ENCODE measurements at places on chromosomes 13 and 19. TPM values are rescaled to one million over a fixed set of nuclear protein-coding genes. Genes with fewer than 3 reads are reported as not detected.

DNA sequence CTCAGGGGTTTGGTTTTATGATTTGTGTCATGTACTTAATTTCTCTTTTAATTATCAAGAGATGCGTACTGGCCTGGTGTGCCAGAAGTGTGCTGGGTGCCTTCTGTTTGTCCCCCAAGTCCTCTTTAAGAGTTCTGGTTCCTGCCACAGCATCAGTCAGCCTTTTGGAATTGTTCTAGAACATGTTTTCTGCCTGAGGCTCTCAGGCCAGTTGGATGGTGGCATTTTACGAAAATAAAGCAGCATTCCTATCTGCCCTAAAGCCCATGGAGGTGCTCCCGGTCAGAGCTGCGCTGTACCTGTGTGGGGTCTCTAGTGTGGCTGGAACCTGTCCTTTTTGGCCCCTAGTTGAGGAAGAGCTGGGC, 54.1 kb downstream of the TSSK6 start:
- no peaks in the 10 kb centered on the region for H3K27me3 ChIP-seq
- no peak for DNase-seq
- peak overlapping the region; percentile 96 for H3K27ac ChIP-seq

DNA sequence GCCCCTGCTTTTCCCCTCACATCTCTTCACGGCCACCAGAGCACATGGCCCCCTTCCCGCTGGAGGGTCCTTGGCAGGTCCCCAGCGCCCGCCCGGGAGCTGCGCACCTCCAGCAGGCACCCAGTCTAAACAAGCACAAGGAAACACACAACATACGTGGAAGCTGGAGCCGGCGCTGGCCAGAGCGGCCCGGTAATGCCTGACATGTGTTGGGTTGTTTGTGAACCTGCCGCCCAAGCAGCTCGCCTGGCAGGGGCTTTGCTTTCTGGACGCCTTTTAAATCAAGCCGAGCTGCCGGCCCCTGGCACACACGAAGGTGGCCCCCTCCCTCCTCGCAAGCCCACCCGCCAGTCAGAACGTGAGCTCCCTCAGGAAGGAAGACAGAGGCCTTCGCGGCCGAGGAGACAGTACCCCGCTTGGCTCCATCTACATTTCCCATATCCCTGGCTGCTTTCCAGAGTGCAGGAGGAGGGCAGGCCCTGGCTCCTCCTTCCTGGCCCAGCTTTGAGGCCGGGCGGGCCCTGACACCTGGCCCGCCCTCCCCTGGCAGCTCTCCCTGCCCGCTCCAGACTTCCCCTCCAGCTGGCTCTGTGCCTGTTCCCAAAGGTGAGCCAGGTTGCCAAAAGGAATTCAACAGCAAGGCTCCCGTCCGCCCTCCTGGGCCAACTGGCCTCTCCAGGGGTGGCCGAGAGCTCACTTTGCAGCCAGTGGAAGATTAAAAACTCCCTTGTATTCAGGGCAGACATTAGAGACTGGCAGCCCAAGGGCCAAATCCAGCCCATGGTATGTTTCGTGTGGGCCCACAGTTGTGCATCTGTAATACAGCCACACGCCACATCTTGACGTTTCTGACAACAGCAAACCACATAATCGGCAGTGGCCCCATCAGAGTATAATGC, 28.7 kb downstream of the COMP start:
- H3K36me3 ChIP-seq = peaks cover 3% of the 10 kb centered on the region
- H3K27me3 ChIP-seq = no peaks in the 10 kb centered on the region
- H3K4me1 ChIP-seq = no peaks in the 10 kb centered on the region
- no peak overlapping the region for H3K27ac ChIP-seq
- no peak overlapping the region for H3K4me3 ChIP-seq
- DNase-seq = no peak

- H3K36me3 ChIP-seq = no peaks in the 10 kb centered on the region
- no peaks in the 10 kb centered on the region for H3K27me3 ChIP-seq
- H3K27ac ChIP-seq = peak overlapping the region; percentile 79
- peaks cover 19% of the 10 kb centered on the region for H3K4me1 ChIP-seq
Measured at GRCh38 chr13:50908371-50908770, 1.2 kb upstream of the RNASEH2B start.

- H3K27me3 ChIP-seq = peaks cover 8% of the 10 kb centered on the region
- no peak overlapping the region for H3K4me3 ChIP-seq
- no peaks in the 10 kb centered on the region for H3K36me3 ChIP-seq
- no peak for DNase-seq
- no peak overlapping the region for H3K27ac ChIP-seq
Measured at GRCh38 chr13:44416744-44417143, 43.1 kb downstream of the SERP2 start.

DNA sequence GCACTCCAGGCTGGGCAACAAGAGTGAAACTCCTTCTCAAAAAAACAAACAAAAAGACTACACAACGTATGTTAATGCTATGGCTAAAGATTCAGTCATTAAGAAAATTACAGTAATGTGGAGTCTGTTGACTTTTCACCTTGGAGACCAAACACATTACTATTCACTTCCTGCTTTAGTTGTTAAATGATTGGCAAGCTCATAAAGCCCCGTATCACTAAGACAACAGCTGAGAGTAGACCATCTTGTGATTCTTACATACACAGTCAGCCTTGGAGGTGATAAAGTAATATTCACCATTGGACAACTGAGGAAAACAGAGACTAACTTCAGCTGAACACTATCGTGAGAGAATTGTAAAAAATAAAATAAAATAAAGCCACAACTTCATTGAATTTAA, 86.5 kb downstream of the KCTD12 start:
- no peak for DNase-seq
- no peak overlapping the region for H3K4me3 ChIP-seq
- no peaks in the 10 kb centered on the region for H3K36me3 ChIP-seq
- H3K27me3 ChIP-seq = no peaks in the 10 kb centered on the region
- H3K27ac ChIP-seq = no peak overlapping the region

DNA sequence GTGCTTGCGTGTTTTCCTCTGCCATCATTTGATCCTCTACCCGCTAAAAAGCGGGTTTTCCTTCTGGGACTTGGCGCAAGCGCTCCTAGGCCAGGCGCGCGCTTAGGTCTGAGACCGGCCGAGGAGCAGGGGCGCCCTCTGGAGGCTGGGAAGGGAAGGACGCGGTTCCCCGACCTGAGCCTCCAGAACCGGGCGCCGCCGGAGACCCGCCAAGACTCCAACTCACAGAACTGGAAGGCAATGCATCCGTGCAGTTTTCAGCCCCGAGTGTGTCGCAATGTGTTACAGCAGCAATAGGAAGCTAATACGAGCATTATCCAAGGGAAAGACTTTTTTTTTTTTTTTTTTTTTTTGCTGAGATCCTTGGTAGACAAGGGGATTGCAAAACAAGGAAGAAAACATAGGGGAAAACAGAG, 190.9 kb downstream of the COL4A1 start:
- no peak overlapping the region for H3K27ac ChIP-seq
- H3K4me1 ChIP-seq = peaks cover 2% of the 10 kb centered on the region
- no peak overlapping the region for H3K4me3 ChIP-seq
- peak; percentile 2 for DNase-seq
- H3K27me3 ChIP-seq = peaks cover 36% of the 10 kb centered on the region
- H3K36me3 ChIP-seq = no peaks in the 10 kb centered on the region

- no peak overlapping the region for H3K27ac ChIP-seq
- no peak for DNase-seq
- H3K27me3 ChIP-seq = no peaks in the 10 kb centered on the region
- H3K36me3 ChIP-seq = no peaks in the 10 kb centered on the region
- H3K4me1 ChIP-seq = peaks cover 6% of the 10 kb centered on the region
- H3K4me3 ChIP-seq = no peak overlapping the region
Measured at GRCh38 chr19:33392341-33393285, 19.1 kb downstream of the CEBPG start.

The CERS1 gene
- total RNA-seq = not detected

DNA sequence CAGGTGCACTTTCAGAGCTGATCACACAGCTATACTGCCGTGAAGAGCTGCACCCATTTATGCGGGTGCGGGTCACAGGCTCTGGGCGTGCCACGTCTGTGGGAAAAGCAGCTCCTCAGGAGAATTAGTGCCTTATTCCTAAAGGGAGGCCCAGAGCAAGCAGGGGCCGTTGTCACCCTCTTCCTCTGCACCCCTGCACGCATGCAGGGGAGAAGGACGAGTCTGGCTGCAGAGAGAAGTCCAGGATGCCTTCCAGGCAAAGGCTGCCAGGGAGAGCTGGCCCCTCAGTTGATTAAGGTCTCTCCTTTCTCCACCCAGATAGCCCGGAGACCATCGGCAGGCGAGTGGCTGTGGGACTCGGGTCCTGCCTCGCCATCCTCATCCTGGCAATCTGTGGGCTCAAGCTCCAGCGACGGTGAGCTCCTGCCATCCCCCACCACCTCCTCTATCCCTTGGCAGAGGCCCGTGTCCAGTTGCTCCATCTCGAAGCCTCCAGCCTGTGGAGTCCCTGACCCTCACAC, 3.1 kb upstream of the FFAR1 start:
- no peak overlapping the region for H3K27ac ChIP-seq
- peaks cover 54% of the 10 kb centered on the region for H3K4me1 ChIP-seq
- DNase-seq = no peak
- no peak overlapping the region for H3K4me3 ChIP-seq
- no peaks in the 10 kb centered on the region for H3K27me3 ChIP-seq

The MCEMP1 gene
- total RNA-seq = not detected

DNA sequence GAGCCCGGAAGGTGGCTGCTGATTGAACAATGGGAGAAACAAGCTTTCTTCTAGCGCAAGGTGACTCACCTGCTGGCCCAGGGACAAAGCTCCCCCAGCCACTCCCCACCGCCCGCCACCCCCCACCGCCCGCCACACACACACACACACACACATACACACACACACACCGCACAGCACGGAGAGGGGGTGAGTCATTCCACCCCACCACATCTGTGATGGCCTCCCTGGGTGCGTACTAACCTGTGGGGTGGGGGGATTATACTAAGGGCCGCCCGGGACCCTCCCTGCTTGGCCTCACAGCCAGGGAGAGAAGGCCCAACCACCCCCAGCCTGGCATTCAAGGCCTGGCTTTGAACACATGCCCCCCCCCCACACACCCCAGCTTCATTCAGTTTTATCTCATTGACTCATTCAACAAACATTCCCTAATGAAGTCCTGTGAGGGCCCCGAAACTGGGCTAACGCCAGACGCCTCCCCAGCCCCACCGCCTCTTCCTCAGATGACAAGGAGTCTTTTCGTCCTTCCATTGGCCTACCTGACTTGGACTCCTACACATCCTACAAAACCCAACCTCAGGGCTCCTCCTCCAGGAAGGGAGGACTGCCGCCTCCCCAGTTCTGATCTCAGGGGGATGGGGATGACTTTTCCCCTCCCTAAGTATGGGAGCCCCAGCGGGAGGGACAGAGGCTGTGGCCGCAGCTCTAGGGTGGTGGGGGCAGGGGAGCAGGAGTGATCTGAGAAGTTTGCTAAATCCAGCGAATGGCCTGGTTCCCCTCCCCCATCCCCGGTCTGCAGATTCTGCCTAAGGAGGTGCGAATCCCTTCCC, 5.8 kb upstream of the ONECUT3 start:
- no peak overlapping the region for H3K27ac ChIP-seq
- no peaks in the 10 kb centered on the region for H3K36me3 ChIP-seq
- H3K4me3 ChIP-seq = peak overlapping the region; percentile 66
- DNase-seq = peak; percentile 47

The C13orf46 gene
- 16.2 TPM for total RNA-seq

DNA sequence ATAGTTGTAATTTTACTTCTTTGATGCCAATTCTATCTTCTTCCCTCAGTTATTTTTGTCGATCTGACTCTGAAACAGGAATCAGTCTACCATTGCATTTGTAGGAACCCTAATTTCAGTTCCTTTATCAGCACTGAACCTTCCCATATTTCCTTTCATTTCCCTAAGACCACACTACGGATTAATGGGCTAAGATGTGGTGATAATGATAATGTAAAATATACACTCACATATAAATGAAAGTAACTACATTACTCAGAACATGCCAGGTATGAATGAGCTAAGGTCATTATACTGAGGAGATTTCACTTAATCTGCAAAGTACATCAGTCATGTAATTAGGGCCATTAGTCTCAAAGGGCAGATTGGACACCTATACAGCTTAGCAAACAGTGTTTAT, 60.2 kb upstream of the RFC3 start:
- DNase-seq = no peak
- H3K4me1 ChIP-seq = no peaks in the 10 kb centered on the region
- no peaks in the 10 kb centered on the region for H3K27me3 ChIP-seq

DNA sequence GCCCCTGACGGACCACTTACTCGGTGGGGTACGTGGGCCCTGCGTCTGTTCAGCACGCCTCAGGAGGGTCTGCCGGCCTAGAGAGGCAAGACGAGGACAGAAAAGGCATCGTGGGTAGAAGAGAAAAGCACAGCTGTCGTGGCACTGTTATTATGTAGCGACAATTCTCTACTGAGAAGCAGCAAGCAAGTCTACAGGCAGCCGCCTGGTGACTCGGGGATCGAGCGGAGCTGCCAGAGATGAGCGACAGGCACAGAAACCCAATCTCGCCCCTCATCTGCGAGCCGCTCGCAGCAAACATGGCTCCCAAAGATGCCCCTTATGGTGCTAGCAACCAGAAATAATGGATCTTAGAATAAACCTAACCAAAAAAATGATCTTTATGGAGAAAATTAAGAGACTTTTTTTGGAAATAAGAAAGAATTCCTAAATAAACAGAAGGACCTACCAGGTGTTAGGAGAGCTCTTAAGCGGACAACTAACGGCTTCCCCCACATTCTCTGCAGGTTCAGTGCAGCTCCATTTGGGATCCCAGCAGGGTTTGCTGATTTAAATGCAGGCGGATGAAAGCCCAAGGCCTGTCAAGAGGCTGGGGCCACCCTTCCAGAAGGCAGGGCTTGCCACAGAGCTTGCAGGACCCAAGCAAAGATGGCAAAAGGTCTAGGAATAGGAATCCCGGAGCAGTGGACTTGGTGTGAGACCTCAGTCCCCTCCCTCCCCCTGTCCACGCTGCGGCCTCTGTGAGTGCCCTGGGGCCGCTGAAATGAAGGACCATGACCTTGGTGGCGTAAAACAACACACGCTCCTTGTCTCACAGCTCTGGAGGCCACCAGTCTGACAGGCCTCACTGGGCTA, 152.6 kb downstream of the KDM4B start:
- H3K27ac ChIP-seq = peak overlapping the region; percentile 76
- no peak overlapping the region for H3K4me3 ChIP-seq
- H3K4me1 ChIP-seq = peaks cover 38% of the 10 kb centered on the region
- no peak for DNase-seq
- no peaks in the 10 kb centered on the region for H3K27me3 ChIP-seq

DNA sequence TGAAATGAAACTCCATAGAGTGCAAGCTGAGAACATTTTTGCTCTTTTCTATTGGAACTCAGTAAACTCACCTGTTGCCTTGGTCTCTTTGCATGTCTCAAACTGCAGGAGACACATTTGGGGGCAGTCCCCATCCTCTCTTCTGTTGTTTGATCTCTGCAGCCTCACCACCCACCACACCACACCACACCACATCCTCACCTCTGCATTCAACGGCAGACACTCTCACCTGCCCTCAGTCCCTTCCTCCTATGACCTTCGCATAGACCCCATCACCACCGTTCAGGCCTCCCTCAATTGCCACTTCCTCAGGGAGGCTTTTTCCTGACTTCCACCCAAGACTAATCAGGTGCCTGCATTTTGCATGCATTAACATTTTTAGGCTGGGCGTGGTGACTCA, 14.4 kb upstream of the TPM4 start:
- peaks cover 29% of the 10 kb centered on the region for H3K4me1 ChIP-seq
- H3K36me3 ChIP-seq = no peaks in the 10 kb centered on the region
- DNase-seq = peak; percentile 79
- H3K4me3 ChIP-seq = no peak overlapping the region
- peak overlapping the region; percentile 84 for H3K27ac ChIP-seq

The LIG4 gene
- 13.3 TPM for total RNA-seq
